ENCODE measurements at places on chromosomes 11 and 22. TPM values are rescaled to one million over a fixed set of nuclear protein-coding genes. Genes with fewer than 3 reads are reported as not detected.

Gene FXYD6
- 100 TPM for total RNA-seq

Gene OR10AG1
- total RNA-seq = not detected

DNA sequence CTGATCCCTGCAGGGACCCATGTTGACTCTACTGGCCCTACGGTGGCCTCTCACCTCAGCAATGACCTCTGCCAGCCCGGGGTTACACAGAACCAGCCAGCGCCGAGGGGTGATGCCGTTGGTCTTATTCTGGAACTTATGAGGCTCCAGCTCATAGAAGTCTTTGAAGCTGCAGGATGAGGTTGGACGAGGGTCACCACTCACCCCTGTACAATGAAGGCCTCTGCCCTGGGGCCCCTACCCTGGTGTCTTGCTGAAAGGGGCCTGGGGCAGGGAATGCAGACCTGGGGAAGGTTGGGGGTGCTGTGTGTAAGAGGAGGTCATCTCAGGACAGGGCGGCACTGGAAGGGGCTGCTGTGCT is 6.8 kb downstream of the PYGM start:
- no peak for DNase-seq

DNA sequence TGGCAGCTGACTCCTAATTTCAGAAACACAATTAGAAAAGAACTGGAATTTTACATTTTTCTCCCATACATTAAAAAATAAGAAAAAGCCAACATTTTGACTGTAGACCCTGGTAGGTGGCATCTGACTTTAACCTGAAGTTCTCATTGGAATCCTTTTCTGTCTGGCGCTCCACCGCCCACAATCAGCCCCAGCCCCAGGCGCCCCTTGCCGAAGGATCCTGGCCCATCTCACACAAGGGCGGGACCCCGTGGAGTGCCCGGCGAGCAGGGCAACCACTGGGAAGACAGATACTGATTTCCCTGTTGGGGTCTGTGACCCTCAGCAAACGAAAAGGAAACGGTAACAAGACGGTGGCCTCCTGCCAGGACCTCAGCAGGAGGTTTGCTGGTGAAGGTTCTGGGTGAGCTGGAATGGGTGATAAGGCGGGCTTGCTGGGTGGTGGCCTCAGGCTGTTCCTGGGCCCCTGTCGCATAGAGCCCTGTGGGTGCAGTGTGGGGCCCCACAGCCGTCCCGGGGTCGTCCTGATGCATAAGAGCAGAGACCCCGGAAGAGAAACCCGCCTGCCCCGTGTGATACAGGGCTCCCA is 15.7 kb downstream of the TSPO start:
- DNase-seq = no peak

DNA sequence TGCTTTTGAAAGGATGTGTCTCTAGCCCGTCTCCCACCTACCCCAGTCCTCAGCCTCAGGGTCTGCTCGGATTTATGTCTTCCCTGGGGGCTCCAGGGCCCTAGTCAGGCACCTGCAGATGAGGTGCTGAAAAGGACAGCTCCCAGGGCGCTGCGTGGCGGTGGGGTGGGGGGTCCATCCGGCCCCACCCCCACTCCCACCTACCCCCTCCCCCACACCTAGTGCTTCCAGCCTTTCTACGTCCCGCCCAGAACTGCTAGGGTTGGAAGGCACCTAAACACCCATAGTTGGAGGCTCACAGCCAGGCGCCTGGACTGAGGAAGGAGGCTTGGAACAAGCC is 1.4 kb upstream of the ROBO3 start:
- no peak for DNase-seq

GRCh38 chr11:2558861-2559526 is 114.2 kb downstream of the KCNQ1 start:
- DNase-seq = no peak

- DNase-seq = no peak
Observed at GRCh38 chr11:71446942-71447688, 1.1 kb downstream of the DHCR7 start.

Data from esophagus muscularis mucosa (tissue), 4 donors.